CD14-positive monocyte (primary cell): ENCODE measurements at places on chromosomes 7 and 10.

DNA sequence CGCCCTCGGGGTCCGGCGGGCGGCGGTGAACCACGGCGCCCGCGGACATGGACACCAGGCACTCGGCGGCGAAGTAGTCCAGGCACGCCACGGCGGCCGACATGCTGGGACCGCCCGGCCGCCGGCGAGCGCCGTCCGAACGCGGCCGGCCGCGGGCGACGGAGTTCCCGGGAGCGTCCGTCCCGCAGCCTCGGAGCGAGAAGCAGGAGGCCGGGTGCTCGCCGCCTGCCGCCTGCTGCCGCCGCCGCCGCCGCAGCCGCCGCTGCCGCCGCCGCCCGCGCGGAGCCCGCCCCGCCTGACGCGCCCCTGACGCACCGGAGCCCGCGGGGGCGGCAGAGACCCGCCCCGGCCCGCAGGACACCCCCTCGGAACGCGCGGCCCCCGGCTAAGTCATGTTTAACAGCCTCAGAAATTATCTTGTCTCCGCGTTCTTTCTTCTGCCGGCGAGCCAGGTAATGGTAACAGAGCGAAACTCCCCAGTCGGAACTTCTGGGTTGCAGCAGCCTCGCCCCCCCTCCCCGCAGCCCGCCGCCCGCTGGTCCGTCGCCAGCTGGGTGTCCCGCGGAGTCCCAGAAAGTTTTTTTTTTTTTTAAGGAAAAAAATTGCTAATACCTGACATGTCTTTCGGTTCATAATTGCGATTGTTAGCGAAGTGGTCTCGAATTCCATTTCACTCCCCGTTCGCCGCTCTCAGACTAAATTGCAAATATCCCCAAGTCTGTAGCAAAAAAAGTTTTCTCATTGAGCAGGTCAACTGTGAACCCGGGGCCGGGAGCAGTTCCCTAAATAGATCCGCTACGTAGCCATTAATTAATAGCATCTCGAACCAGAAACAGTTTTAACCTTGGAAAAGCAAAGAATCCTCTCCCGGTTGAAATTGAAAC is at the start of gene KLF14:
TSS of gene KLF14 (minus strand) at position 277 of the 884 bp plus-strand sequence. CDS start at position 103, 174 bp downstream.
- peak; percentile 27 for DNase-seq

GRCh38 chr7:2516194-2516555 is 3.4 kb upstream of the LFNG start:
- no peak for DNase-seq

DNA sequence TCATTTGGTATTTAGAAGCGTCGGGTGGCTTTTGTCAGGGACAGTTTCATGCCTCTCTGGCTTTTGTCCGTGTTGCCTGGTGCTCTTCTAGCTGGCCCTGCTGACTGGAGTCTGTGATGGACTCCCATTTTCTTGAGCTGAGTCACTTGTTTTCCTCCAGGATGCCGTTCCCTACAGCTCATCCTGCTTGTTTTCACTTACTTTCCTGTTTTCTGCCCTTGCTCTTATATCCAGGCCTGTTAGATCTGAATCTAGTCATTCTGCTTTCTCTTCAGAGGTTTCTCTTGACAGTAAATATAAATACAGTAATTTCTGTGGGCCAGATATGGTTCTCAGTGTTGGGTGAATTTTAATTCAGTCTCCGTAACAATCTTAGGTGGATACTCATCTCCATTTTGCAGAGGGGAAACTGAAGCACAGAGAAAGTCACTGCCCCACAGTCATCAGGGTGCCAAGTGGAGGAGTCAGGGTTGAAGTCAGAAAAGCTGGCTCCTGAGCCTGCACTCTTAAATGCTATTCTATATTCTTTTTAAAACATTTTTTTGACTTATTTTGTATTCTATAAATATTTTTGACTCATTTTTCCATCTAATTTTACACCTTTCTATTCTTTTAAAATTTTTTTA is 85.4 kb downstream of the CCNY start:
- DNase-seq = no peak

DNA sequence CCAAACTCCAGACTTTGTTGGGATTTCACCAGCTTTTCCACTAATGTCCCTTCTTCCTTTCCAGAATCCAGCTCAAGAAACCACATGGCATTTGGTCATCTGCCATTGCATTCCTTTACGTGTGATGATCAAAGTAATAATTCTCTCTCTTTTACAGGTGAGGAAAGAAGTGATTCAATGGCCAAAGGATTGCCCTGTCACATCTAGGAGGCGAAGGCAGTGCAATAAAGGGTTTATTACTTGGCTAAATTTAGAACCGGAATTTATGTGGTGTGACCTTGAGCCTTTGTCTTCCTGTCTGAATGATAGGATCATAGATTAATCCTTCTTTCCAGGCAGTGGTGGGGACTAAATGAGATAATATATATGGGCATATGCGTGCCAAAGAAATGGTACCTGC is 58.3 kb upstream of the COBL start:
- DNase-seq = no peak

DNA sequence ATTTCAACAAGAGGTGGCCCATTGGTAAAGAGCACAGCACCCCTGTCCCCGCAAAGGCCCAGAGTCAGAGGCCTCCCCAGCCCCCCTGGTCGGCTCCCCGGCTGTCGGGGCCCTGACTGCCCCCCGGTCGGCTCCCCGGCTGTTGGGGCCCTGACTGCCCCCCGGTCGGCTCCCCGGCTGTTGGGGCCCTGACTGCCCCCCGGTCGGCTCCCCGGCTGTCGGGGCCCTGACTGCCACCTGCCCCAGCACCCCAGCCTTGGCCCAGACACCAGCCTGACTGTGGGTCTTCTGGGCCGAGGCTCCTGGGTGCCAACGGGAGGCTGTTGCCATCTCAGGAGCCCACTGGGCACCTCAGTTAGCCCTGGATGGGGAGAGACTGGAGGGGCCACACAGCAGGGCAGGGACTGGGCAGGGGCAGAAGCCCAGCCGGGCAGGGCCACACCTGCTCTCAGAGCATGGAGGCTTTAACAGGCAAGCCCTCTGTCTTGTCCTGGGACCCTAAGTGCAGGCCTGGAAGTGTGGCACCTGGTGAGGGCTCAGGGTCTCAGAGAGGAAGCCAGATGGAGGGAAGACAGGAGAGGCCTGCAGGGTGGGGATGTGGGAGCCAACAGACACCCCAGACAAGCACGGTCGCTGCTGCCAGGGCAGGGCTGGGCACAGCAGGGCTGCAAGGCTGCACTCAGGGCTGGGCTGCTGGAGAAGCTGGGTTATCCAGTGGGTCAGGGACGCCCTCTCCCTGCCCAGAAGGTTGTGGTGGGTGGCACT is 56.5 kb downstream of the JAKMIP3 start:
- DNase-seq = no peak

GRCh38 chr7:108285003-108285368 is 154.8 kb upstream of the LAMB4 start:
- DNase-seq = no peak

- DNase-seq = no peak
These were observed 133.7 kb upstream of the SH2B2 start for GRCh38 chr7:102152672-102153598.

GRCh38 chr7:52472006-52472620 is 563.3 kb upstream of the POM121L12 start:
- DNase-seq = no peak

GRCh38 chr10:59908808-59909143 is 2.4 kb upstream of the CCDC6 start:
- DNase-seq = no peak

DNA sequence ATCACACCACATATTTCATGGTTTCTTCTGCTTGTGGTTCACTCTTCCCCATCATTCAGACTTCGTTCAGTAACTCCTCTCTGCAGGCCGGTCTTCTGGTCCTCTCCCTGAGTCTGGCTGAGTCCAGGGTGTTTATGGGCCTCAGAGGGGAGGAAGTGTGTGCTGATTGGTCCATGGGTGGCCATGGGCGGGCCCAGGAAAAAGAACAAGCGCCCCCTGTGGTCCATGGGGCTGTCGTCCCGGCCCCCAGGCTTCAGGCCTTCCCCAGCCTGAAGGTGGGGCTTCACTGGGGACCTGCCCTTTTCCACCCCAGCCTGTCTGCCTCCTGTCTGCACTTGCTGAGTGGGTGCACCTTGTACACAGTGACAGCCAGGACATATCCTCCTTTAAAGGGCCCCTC is 123.7 kb downstream of the VIPR2 start:
- DNase-seq = no peak

DNA sequence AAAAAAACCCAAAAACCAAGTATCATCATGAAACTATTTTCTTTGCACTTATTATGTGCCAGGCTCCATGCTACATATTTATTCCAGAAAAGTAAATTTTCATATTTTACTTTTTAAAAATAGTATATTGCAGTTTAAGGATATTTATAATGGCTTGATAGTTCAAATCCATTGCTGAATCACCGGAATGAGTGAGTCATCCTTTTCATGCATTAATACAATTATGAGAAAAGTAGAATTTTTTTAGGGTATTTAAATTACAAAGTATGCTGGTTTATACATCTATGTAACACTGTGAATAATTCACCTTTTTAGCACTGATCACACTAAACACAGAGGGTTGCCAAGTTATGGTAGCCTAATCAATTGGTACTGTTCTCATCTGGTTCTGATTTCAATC is 54.3 kb downstream of the SLC16A9 start:
- no peak for DNase-seq

DNA sequence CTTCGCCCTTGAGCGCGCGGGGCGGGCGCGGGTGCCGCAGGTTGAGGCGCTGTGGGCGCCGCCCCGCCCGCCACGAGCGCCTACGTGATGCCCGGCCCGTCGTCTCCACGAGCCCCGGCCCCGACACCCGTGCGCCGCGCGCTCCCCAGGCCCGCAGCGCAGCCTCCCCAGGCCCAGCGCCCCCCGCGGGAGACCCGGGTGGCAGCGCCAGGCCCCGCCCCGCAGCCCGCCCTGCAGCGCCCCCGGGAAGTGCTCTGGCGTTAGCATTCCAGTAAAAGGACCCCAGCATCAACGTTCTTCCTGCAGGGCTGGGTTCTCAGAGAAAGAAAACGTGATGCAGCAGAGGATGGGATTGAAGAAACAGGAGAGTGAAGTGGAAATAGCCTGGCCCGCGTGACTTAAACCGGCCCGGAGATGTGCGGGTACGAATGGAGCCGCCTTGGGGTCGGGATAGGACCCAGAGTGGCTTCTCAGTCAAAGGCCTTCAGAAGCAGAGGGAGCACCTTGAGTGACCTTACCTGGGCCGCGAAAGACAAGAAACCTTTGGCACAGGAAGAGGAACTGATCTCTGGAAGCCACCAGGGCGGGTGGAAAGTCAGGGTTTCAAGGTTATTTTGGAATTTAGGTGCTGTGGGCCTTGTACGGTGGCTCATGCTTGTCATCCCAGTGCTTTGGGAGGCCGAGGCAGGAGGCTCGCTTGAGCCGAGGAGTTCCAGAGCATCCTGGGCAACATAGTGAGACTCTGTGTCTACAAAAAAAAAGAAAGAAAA is 1.8 kb downstream of the PFKP start:
- DNase-seq = no peak

- no peak for DNase-seq
These were observed 91.6 kb downstream of the SEMA3C start for GRCh38 chr7:80827239-80827633.

GRCh38 chr10:4514445-4515108 is 311.4 kb upstream of the AKR1E2 start:
- peak; percentile 79 for DNase-seq

GRCh38 chr10:44207160-44207559 is 177.7 kb downstream of the CXCL12 start:
- no peak for DNase-seq

GRCh38 chr10:47123716-47124288 is 176.2 kb upstream of the GDF10 start:
- DNase-seq = no peak

DNA sequence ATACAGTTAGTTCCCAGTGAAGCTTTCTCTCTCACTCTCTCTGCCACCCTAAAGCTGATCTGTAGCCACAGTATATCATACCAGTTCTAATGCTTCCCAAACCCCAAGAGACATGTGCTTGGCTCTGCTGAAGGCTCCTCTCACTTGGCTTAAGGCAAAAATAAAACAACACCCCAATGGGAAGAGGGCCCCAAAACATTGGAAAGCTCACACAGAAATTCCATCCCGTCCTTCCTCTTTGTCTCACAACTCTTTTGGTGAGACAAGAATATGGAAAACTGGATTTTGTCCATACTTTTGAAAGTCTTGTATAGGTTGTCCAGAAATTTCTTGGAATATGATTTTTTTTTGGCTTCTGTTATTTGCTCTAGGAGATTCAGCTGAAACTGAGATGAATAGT is 56.1 kb upstream of the WNT16 start:
- DNase-seq = no peak

DNA sequence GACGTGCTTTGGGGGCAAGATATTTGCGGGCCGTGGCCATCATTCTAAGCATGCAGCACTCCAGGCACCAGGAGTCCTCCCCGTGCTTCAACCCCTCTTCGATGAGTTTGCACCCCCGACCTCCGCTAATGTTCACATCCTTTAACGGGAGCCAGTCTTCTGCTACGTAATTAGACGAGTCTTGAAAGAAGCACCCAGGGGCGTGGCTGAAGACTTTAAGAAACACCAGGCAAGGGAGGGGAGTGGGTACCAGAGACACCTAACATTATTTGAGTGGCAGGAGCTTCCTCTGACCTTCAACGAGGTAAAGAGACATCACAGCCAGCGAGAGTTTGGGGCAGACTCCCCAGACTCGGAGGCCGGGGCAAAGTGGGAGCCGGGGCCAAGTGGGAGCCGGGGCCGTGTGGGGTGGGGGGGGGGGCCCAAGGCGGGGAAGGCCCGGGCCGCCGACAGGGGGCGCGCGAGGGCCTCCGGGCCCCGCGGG is 31.1 kb upstream of the TOMM7 start:
- peak; percentile 5 for DNase-seq

DNA sequence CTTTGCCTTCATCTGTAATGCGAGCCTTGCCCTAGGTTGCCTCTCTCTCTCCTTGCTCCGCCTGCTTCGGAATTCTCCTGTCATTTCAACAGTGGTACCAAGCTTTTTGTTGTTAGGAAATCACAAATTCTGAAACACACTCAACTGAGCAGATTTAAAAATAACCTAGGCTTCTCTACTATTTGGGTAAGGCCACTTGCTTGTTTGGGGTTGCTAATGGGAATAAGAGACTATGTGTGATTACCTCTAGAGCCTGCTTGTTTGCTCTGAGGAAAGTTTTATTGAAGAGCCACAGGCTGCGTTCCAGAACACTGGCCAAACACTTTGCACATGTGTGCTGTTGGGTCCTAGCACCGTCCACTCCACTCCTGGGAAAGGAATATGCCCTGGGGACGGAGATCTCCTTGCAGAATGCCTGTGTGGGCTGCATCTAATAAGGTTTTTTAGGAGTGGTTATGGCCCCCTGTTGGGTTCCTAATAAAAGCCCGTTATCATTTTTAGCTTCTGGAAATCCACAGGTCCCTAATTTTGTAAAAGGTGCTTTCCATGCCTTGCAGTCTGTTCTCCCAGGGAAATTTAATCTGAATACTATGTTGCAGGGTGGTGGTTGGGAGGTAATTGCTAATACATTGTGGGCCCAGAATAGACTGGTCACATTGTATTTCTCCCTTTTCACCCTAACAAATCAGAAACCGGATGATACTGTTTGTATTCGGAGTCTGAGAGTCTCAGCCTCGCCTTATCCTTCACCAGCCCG is 68.7 kb upstream of the KLF6 start:
- DNase-seq = no peak

- DNase-seq = no peak
These were observed 7.0 kb downstream of the RTKN2 start for GRCh38 chr10:62261666-62262065.
